ENCODE measurements at places on chromosomes 7 and 10.

DNA sequence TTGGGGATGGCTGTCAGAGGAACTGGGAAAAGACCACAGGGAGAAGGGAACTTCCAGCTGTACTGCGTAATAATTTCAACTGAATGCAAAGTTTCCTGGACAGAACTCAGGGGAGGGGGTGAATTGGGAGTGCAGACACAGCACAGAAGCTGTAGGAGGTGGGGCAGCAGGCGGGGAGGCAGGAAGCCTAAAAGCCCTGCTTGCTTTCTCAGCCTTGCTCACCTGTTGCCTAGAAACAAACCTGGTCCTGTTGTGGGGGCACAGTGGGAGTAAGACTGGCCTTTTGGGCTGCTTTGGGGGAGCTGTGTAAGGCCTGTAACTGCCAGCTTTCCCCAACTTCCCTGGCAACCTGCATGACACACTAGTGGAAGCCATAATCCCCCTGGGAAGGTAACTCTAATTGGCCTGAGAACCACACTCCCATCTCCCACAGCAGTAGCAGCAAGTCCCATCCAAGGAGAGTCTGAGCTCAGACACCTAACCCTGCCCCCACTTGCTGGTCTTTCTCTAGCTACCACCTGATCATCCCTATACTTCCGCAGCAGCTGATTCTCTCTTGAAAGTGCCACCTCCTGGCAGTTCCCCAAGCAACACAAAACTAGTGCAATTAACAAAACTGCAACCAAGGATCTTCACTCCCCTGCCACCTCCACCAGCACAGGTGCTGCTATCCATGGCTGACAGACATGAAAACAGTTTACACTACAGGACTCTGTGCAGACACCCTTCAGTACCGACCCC, 1239.3 kb downstream of the SORCS1 start:
- no peak for DNase-seq

- no peak for DNase-seq
These were observed 143.9 kb upstream of the FRMD4A start for GRCh38 chr10:14474656-14475055.

- no peak for DNase-seq
These were observed 4.2 kb upstream of the ADAM12 start for GRCh38 chr10:126392469-126392868.

GRCh38 chr7:131225619-131226513, 101.8 kb upstream of the MKLN1 start:
- DNase-seq = no peak

- no peak for DNase-seq
These were observed 191.2 kb downstream of the PTPRN2 start for GRCh38 chr7:158396301-158396905.

DNA sequence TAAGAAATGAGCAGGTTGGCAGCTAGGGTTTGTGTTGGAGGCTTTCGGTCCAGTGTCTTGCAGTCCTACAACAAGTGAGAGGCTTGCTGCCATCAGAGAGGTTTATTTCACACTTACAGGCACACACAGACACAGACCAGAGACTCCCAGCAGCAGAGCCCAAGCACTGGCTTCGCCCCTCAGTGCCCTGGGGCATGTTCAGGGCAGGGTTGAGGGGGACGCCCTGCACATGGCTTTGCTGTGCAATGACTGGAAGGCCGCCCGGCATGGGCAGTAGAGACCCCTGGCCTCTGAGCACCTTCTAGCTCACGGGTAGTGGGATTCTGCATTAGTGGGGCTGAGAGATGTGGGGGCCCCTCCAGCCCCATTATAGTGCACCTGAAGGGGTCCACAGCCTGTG, 3.8 kb downstream of the SPRN start:
- DNase-seq = no peak

- no peak for DNase-seq
These were observed 90.5 kb downstream of the TWIST1 start for GRCh38 chr7:19026888-19027287.

- no peak for DNase-seq
These were observed 62.9 kb downstream of the FGFR2 start for GRCh38 chr10:121535381-121535780.

DNA sequence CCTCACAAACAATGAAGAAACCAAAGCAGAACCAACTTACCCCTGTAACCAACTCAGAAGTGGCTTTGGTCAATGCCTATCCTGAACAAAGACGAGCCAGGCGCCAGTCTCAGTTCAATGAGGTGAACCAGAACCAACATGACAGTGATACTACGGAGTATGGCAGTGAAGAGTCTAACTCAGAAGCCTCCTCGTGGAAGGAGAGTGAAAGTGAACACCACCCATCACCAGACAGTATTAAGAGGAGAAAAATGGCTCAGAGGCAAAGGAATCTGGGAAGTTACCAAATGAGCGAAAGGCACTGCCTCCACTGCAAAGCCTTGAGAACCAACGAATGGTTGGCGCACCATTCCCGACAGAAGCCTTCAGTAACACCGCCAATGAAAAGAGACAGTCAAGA, 8.4 kb downstream of the SSMEM1 start:
- DNase-seq = no peak

DNA sequence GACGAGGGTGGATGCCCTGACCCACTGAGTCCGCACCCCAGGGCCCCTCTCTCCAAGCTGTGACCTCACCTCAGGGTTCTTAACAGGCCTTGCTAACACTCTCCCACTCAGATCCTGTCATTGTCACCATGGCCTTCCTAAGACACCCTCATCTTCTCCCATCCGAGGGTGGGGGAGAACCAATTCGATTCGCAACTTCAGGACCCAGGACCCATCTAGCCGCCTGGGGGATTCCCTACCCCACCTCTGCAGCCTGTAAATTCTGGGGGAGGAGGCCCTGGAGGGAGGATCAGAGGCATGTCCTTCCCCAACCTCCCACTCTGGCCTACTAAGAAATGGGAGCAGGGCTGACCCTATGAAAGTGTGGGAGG, 17.4 kb downstream of the TRIM8 start:
- DNase-seq = no peak

GRCh38 chr7:137652721-137653120, 194.1 kb downstream of the DGKI start:
- no peak for DNase-seq

DNA sequence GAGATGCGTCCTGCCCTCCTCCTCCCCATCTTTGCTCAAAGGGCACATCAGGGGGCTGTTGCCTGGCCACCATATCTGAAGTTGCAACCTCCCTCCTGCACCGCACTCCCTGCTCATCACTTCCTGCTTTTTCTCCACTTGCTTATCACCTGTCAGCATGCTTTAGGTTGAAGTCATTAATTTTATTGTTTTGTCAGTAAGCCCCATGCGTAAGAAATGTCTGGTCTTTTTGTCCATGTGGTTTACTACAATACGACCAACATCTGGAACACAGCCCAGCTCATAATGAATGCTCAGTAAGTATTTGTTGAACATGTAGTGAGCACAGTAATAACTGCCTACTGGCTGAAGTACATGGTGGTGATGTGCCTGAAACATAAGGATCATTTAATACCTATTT, 71.6 kb upstream of the GJD4 start:
- DNase-seq = no peak

- DNase-seq = no peak
These were observed 168.3 kb upstream of the RNF32 start for GRCh38 chr7:156472267-156472666.

DNA sequence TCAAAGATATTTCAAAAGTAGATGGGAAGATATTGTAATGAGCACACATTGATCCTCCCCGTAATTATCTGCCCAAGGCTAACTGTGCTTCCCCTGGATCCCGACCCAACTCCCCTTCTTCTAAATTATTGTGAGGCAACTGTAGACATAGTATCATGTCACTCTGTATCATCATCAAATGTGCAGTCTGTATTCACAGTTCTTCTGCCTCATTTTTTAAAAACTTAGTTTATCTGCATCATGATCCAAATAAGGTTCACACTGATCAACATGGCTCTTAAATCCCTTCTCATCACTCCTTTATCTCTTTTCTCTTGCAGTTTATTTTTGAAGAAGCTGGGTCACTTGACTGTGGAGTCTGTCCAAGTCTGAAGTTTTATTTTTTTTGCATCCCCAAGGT, 27.5 kb downstream of the CDCA7L start:
- no peak for DNase-seq

DNA sequence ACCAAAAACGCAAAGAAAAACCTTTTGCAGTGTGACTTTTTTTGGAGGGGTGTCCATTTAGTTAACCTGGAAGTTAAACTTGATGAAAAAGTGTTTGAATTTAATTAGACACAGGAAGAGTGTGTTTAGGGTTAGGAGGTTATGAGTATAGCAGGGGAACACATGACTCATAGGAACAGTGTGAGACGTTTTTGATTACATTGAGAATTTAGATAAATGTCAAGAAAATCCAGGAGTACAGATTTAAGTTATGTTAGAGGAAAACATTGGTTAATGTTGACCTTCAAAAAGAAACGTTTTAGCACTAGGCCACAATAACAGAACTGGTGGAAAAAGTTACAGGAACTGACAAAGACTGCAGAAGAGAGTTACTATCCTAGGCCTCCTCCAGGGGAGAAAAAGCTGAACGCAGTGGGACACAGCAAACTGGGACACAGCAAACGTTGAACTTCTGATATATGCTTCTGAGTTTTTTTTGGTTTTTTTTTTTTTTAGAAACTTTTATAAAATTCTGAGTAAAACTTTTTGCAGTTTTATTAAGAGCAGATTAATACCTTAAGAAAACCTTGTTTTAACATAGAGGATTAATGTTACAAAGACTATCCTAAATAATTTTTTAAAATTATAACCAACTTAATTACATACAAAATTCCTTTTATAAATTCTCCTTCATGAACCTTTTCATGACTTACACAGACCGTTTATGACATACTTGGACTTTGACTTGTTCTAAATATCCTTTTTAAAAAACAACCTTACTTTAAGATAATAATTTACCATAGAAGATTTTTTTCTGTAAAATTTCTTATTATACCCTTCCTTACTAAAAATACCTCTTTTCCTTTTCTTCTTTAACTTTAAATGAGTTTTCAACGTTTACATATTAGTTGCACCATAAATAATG, 22.2 kb downstream of the LANCL2 start:
- DNase-seq = peak; percentile 18

DNA sequence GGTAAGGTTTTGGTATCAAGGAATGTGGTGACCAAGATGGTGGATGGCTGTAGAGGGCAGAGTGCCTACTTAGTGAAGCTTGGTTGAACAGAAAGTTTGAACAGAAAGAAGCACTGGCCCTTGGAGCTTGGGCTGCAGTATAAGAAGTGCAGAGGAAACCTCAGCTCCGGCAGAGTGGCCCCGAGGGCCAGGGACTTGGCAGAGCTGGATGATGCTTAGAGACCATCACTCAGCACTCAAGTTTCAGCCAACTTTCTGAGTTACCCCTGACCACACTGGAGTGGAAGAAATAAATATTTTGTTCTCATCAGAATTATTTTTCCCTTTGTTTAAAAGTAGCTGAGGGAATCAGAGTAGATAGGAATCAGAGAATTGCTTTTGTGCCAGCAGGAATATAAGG, 336.7 kb downstream of the C7orf25 start:
- no peak for DNase-seq

- DNase-seq = no peak
These were observed 167.4 kb downstream of the TMEM26 start for GRCh38 chr10:61285749-61286148.
